Fibroblast of skin of scalp (primary cell): ENCODE measurements at places on chromosomes 3 and 15.

- DNase-seq: peak; percentile 36
Observed at GRCh38 chr3:8387571-8387970, 114.1 kb upstream of the LMCD1 start.

GRCh38 chr15:99344639-99345038 lies 93.4 kb downstream of the LRRC28 start:
- no peak for DNase-seq

GRCh38 chr3:132003685-132004084 lies 31.1 kb downstream of the CPNE4 start:
- DNase-seq: no peak

GRCh38 chr3:8987645-8988383 lies 24.5 kb upstream of the RAD18 start:
- DNase-seq: peak; percentile 71

DNA sequence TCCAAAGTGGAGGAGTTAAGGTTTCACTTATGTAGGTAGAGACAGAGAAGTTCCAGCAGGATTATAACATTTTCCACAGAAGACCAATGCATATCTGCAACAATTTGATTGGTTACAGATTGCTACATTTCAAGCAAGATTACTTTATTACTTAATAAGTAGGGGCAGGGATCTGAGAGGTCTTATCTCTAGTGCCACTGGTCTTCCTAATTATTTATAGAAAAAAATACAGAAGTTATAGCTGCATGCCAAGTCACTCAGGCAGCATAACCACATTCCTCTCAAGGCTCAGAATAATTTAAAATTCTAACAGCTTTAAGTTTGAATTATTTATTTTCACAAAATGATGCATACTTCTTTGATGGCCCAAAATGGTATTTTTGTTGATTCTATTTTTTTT lies 30.5 kb downstream of the RAD54L2 start:
- no peak for DNase-seq

GRCh38 chr15:63612300-63612699 lies 15.1 kb downstream of the FBXL22 start:
- DNase-seq: no peak

GRCh38 chr3:142844339-142844977 lies 44.4 kb downstream of the PCOLCE2 start:
- peak; percentile 48 for DNase-seq

DNA sequence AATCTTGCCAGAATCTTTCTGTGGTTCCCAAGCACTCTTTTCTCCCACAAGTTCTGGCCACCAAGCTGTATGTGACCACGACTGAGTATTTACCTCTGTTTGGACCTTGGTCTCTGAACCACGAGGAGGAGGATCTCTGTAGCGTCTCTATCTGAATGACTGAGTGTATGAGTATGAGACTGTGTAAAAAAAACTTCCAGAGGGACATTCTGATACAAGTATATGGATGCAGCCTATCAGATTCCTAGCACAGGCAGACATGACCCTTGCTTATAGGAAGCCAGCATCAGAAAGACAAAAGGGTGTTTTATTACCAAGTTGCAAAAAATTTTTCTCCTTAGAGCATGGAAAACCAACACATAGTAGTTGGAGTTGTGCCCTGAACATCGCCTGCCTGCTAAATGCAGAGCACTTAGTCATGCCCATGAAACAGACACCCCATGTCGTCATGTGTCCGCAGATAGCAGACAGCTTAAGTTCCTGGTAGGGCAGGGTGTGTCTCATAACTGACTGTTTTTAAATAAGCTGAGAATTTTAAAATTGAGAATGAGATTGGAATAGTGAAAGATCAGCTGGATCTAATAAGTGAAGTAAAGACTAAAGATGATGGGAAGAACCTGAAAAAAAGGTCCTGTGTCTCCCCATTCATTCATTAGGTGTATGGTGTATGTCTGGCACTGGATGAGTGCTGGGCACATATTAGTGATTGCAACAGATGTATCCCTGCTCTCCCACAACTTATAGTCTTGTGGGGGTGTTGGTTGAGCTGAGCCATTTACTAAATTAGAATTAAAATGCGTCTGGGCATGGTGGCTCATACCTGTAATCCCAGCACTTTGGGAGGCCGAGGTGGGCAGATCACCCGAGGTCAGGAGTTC lies 30.9 kb downstream of the DAG1 start:
- DNase-seq: peak; percentile 96

DNA sequence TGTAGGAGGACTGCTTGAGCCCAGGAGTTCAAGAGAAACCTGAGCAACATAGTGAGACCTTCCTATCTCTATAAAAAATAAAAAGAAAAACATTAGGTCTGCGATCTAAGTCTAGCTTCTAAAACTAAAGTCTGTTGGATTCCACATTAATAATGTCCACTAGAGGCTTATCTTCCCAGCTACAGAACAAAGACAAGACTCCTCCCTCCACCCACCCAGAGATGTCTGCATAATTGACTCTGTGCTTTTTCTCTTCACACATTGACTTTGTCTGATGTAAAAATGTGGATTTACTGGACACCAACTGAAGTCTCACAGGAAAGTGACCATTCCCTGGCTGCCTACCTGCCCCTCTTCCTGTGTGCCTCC lies 91.8 kb downstream of the ATP10A start:
- DNase-seq: no peak

GRCh38 chr3:57815036-57815435 lies 58.9 kb downstream of the SLMAP start:
- no peak for DNase-seq

GRCh38 chr3:96813820-96814650 lies at the start of gene EPHA6:
TSS of gene EPHA6 (plus strand) at chr3:96814594.
- peak; percentile 54 for DNase-seq

DNA sequence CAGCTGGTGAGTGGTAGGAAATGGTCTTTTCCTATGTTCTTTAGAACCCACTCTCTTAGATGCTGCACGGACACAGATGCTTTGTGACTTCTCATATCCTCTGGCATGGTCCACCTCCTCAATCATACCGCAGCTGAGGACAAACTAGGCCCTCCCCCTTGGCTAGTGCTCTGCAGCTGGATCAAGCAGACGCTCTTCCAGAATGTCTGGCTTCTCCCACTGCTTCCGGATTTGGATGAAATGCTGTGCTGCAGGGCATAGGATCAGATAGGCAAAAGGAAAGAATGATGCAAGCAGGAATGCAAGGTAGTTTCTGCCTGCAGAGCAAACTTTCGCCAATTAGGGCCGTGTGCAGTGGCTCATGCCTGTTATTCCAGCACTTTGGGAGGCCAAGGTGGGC lies 75.7 kb upstream of the SLC4A7 start:
- DNase-seq: peak; percentile 79

- no peak for DNase-seq
Observed at GRCh38 chr15:88736204-88736603, 67.0 kb upstream of the ACAN start.

DNA sequence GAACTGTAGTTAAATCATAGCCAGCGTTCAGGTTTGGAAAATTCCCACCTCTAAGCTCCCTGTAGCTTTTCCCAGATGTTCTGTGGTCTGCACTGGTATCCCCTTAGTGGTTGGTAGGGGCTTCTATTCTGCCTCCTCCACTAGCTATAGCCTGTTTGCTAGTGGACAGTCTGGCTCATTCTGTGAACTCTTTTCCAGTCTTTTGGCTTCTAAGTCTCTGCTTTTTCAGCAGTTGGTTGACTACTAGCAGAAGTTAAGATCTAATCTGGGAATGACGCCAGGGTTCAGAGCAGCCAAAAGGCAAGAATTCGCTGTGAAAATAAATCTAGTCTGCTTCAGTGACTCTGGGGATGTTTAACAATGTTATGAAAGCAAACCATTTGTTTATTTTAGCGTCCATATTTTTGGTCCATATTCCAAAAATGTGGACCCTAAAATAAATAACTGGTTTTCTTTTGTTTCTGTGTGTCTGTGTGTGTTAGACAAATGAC lies 73.7 kb upstream of the WDR72 start:
- DNase-seq: peak; percentile 51

DNA sequence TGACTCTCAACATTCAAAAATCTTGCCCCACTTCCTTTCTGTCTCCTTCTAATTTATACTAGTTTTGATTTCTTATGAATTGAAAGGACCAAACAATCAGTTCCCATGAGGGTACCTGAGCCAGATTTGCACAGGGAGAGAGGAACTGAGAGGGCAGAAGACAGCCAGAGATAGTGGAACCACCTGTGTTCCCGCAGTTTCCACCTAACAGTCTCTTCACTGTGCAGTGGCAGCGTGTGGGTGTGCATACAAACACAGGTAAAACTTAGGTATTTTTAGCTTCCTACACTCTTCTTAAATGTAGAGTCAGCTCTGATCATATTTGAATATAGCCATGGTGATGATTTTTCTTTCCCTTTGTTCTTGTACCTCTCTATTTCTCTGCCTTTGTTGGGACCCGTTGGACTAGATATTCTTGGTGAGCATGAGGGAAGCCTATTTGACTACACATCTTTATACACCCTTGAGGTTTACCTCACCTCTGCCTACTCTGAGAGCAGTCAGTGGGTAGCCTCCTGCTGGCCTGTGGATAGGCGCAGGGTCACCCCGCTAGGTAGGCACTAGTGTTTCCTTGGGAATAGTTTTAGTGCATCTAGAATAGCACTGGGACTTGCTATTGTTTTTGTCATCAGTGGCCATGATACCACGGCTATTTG lies 58.8 kb downstream of the MAP3K13 start:
- no peak for DNase-seq

- no peak for DNase-seq
Observed at GRCh38 chr3:157753787-157754136, 250.5 kb upstream of the VEPH1 start.

- no peak for DNase-seq
Observed at GRCh38 chr3:56795097-56795828, 6.5 kb downstream of the ARHGEF3 start.

- DNase-seq: no peak
Observed at GRCh38 chr3:52433996-52434479, 10.9 kb downstream of the SEMA3G start.

DNA sequence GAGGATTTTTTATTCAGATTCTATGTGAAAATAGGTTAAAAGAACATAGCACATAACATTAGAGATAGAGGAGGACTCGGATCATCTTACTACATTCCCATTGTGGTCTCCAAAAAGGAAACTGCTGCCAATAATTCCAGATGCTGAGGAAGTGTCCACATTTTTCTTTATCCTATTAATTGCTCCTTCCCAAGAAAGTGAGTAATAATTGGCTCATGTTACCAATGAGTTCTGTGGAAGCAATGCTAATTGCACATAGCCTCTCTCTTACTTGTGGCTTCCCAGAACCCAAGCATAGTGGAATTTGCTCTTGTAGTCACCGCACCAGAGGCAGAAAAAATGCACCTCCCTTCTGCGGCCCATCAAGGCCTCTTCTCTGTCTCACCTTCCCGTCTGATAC lies 208.4 kb downstream of the PLOD2 start:
- peak; percentile 93 for DNase-seq

DNA sequence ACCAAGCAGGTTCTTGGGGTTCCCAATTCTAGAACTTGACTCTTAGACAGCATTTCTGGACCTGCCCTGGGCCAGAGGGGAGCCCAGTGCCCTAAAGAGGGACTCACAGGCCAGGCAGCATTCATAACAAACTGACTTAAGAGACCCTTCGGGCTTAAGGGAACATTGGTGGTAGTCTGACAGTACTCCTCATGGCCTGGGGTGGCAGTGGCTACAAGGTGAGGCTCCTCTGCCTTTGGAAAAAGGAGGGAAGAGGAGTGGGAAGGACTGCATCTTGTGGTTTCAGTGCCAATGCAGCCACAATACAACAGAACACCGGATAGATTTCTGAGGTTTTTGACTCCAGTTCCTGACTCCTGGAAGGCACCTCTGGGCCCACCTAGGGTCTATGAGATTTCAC lies 172.2 kb upstream of the STRIT1 start:
- DNase-seq: no peak

GRCh38 chr3:139260041-139260486 lies 83.8 kb upstream of the MRPS22 start:
- DNase-seq: no peak

DNA sequence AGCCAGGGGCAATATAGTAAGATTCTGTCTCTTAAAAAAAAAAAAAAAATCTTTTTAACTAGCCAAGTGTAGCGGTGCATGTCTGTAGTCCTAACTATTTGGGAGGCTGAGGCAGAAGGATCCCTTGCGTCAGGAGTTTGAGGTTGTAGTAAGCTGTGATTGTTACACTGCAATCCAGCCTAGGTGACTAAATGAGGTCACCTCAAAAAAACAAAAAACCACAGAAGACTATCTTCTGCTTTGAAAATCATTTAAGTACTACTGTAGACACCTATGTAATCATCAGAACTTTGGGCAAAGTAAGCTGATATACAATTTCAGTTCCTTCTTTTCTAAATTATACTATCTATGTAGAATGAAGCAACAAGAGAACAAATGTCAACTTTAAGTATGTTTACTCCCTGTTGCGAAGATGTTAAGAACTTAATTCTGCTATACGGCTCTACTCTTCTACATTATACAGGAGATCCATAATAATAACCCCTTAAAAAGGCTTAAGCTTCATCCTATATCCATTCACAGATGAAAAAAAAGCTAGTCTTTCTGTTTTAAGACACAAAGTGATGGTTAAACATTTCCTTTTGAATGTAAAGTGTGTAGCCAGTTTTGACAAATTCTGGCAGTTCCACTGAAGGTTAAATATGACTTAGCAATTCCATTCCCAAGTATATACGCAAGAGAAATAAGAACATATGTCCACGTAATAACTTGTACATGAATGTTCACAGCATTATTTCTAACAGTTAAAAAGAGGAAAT lies 15.2 kb downstream of the DAZL start:
- DNase-seq: no peak

GRCh38 chr15:94671858-94672532 lies 440.6 kb downstream of the MCTP2 start:
- DNase-seq: no peak

DNA sequence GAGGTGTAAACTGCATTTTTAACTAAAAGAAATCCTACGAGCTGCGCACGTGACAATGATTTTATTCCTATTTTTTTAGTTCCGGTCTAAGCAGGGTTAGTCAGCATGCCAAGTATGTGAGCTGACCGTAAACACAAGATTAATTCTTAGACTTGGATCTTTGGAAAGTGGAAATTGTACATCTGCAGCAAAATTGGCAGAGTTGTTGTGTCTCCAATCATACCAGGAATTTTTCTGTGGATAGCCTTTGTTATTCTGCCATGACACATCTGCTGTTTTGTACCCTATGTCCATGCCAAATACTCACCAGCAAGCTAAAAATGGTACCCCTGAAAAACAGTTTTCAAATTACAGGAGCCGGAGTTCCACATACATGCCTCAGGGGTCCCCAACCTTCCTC lies 562.5 kb downstream of the UNC13C start:
- peak; percentile 1 for DNase-seq

DNA sequence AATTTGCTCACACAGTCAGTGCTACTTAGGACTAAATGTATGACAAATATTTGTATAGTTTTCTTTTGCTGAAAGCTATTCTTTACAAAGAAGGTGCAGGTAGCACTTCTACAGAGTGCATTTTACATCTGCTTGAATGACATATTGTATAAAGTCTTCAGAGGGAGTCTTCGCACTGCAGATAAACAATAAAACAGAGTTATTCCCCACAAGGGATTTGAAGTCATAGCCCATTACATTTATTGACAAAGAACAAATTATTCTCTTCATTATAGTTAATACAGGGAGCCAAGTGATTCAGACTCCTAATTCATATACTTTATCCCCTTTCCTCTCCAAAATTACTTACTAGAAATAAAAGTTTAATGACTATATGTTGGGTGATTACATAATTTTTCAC lies 529.7 kb downstream of the EDEM1 start:
- no peak for DNase-seq
